ENCODE measurements at places on chromosomes 6 and 20.

- DNase-seq = no peak
These were observed 21.3 kb upstream of the NUS1 start for GRCh38 chr6:117653949-117654348.

DNA sequence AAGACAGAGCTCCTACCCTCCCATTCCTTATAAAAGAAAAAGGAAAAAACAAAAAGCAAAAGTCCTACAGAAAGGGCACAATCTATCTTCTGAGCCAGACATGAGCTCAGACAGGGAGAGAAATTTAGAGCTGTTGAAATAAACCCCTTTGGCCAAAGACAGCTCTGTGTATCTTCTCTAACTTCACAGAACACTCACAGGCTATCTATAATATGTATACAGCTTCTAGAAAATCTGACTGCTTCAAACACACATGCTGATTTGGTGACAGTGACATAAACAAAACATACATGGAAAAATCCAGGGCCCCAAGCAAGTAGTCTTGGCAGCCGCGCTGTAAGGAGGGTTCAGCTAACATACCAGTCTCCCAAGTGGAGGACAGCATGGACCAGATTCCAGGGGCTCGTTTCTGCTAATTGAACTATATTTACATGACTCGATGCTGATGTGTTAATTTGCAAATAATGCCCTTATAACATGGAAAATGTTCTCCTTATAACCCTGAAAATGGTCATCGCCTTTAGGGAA, 37.0 kb downstream of the MTFR2 start:
- DNase-seq = no peak

DNA sequence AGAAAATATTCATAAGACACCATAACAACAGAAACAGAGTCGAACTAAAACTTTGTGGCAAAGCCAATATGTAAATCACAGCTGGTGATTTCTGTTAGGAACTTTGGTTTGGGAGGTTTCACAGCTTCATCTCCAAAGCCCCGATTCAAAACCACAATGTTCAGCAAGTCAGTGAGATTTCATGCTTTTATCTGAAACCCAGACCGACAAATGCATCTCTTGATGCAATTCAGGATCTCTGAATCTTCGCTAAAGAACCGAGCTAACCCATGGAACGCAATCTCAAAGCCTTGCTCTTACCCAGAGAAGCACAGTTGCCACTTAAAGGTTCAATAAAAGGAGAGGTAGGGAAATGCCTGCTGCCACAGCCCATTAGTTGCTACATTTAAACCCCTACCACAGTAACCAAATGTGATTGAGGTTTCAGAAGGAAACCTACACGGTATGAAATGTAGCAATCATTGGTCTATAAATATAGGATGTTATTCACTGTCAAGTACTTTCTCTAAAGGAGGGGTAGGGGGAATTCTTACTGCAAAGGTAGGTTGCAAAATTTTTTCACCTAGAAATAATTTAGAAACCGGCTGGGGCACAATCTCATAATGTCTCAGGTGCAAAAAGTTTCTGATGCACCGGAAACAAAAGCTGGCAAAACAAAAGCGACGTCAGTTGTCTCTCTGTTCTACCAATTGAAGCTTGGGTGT, 381.0 kb upstream of the ARID1B start:
- no peak for DNase-seq

DNA sequence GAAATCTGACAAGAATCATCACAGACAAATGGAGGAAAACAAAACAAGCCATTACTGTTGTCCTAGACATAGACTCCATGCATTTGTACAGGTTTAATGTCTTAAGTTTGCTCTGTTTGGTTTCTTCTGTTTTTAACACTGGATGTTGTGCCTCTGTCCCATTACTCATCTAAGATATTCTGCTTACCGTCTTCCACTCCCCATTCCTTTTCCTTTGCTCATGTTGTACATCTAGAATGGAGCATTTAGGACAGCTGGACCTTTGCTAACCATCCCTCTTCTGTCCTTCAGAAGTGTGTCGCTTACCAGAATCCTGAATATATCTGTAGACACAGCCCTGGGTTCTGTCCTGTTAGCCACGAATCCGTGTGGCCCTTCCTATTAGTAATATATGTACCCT, 35.2 kb downstream of the RAB22A start:
- DNase-seq = no peak

DNA sequence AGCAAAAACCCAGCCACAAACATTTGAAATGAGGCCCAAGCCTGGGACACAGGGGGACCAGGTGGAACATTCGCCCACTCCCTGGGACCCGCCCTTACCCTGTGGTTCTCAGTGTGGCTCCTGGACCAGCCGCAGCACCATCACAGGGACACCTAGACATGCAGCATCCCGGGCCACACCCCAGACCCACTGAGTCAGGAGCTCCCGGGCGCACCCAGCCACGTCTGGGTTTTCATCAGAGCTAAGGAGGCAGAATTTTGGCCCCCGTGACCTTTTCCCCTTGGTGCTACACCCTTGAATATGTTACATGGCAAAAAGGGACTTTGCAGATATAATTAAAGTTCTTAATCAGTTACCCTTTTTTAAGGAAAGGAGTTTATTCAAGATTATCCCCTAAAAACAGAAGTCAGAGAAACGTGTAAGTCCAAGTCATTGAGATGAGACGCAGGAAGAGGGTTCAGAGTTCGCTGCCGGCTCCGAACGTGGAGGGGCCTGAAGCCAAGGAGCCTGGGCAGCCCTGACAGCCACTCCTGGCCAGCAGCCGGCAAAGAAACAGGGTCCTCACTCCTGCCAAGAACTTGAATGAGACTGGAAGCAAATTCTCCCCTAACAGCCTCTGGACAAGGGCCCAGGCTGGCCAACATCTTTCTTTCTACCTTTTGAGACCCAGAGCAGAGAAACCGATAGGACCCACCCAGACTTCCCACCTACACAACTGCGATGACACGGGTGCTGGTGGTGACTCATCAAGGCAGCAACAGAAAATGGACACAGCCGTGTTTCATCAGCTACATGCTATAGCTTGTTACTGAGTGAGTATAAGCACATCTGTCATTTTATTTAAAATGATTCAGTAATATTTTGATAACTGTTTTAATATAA, 25.3 kb downstream of the BFSP1 start:
- no peak for DNase-seq

DNA sequence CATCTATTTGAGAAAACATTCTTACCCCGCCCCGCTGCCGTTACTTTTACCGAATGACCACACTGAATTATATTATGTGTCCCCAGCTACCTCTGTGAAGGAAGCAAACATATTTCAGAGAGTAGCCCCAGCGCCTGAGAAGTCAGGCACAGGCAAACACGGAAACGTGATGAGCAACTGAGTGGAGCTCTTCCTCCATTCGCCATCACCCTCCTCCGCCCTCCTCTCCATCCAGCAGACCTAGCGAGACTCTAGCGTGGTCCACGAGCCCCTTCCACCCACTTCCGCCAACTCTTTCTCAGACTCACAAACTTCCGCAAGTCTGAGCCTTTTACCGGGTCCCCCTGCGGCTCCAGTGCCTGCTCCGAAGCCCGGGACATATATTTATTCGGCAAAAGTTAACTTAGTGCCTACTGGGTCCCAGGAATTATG, 582 bp downstream of the SNRPB start:
- peak; percentile 43 for DNase-seq

Data from stimulated activated CD8-positive, alpha-beta memory T cell treated with anti-CD3 and anti-CD28 coated beads, Interleukin-12 subunit alpha, Interleukin-12 subunit beta, amount 100 ng/mL, for 1 hour (primary cell).